ENCODE measurements at places on chromosomes 11 and 22.

DNA sequence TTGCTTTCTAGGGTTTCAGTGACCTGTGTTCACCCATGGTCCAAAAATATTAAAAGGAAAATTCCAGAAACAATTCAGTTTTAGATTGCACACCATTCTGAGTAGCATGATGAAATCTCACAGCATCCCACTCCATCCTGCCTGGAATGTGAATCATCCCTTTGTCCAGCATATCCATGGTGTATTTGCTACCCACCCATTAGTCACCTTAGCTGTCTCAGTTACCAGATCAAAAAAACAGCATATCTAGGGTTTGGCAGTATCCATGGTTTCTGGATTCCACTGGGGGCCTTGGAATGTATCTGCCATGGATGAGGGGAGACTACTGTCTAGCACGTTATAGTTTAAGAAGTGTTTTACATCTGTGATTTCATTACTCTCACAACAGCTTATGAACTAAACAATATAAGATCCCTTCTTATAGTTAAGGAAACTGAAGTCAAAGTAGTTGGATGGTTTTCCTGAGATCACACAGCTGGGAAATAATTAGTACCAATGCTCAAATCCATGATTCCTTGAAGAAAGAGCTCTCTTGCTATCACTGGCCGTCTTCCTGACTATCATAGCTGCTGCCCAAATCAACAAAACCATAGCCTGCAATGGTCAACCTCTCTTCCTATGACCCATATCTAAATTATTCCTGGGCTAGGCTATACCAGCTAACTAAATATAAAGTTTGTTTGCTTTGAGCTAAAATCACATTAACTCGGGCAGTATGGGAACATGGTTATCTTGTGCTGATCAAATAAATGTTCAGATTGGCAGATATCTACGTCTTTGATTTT lies 122.6 kb downstream of the MICAL2 start:
- no peak for DNase-seq

GRCh38 chr11:132773751-132774150 lies 758.5 kb downstream of the OPCML start:
- DNase-seq = no peak

DNA sequence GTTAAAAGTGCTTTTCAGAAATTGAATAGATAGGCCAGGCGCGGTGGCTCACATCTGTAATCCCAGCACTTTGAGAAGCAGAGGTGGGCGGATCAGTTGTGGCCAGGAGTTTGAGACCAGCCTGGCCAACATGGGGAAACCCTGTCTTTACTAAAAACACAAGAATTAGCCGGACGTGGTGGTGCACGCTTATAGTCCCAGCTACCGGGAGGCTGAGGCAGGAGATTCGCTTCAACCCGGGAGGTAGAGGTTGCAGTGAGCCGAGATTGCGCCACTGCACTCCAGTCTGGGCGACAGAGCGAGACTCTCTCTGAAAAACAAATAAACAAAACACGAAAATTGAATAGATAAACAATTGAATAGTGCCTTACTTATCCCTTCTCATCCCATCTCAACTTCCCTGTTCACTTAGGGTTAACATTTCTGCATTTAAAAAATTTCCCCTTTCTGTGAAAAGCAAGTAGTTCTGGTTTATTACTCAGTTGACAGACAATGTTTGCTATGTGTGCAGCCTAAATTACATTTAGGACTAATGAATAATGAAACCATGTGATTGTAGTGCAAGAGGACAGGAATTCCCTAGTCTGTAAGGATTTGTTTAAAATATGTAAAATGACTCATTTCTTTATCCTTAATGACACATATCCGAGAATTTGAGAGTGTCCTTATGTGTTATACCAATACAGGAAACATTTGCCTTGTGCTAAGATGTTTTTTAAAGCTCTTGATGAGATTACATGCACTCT lies 6.0 kb downstream of the RNF169 start:
- no peak for DNase-seq

DNA sequence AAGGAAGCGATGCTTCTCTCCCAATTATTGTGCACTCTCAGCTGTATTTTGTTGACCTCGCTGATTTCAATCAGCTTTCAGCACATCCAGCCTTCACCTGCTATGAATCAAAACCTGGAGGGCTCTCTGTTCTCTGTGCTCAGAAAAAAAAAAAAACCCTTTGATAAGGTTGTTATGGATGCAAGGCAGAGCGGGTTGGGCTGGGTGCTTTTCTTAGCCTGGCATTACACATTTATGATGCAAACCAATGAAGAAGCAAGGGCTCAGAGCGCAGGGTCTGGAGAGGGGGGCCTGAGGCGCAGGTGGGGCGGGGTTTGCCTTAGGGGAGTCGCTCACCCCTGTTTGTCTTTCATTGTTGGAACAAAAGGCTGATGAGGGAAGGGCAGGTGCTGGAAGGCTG lies 86.0 kb upstream of the CADM1 start:
- no peak for DNase-seq

- no peak for DNase-seq
These were observed 28.4 kb downstream of the TAB1 start for GRCh38 chr22:39427751-39428596.

- no peak for DNase-seq
These were observed 87.3 kb upstream of the MYO18B start for GRCh38 chr22:25654676-25655075.

DNA sequence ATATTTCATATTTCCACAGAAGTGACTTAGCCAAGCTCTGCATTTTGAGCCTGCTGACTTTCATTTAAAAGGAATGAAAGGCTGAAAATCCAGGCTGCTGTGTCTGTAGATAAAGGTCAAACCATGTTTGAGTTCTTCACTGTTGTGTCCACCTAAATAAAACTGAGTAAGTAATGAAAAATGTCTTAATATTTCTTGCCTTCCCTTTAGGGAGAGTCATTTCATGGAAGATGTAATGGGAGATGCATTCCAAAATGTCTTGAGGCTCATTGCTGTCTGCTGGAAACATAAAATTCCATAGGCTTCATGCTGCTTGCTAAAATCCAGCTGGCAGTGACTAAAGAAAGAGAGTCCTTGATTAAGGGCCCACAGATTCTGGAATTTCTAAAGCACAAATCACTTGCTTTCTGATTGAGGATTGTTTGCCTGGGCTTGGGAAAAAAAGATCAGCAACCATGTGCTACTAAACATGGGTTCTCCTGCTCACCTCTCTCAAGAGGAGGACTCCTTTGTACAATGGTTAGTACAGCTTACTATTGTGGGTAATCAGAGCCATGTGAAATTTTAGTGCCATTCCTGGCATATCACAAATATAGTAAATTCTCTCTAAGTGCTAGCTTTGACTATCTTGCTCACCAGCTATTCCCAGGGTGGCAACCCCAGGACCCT lies 56.9 kb downstream of the PANX1 start:
- no peak for DNase-seq

DNA sequence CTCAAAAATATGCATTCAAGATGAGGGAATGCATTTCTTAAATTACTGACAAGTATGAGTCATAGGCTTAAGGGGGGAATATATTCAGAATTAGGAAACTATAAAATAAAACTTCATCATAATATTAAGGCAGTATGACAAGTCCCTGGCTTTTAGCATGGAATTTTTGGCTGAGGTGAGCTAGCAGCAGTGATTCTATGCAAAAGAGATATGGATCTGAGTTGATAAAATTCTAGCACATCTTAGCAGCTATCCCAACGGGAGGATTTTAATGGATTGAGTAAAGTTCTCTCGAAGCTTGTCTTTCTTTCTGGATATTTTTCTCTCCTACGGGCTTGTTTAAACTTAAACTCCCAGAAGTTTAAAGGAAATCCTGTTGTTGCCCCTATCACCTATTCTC lies 1.2 kb downstream of the OR51Q1 start:
- no peak for DNase-seq

- no peak for DNase-seq
These were observed 56.1 kb upstream of the PTPRJ start for GRCh38 chr11:47924184-47924691.

DNA sequence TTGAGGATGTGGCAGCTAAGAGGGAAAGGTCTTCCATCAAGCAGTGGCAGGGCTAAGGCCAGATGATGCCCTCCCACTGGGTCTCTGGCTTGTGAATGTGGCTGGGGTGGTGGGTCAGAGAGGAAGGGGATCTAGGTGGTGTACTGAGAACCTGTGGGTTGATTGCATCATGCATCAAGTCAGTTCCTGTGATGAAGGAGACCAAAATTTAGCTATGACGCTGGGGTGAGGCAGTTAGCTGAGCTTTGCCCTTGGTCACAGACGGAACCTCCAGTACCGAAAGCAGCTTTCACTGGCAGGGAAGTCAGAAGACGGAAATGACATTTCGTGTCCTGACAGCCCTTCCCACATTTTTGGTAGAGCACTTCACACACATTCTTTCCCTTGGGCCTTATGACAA lies 20.7 kb downstream of the ATG16L2 start:
- no peak for DNase-seq

DNA sequence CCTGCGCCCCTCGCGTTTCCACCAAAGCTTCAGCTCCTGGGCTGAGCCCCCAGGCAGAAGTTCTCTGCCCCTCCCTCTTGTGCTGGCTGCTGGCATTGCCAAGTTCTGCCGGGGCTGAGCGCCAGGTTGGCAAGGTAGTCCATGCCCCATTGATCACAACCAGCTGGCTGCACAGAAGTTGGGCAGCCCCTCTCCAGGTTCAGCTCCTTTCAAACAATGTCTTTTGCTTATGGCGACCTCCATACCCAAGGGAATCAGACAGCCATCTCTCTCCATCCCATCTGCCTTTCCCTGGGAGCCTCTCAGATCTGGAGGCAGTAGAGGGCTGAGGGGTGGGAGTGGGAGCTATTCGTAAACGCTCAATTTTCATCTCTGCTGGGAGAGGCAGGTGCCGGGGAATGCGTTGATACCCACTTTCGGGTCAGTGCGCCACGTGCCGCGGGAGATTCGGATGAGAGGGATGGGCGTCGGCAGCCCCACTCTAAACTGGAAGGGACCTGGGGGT lies 1.5 kb downstream of the ADAMTS8 start:
- DNase-seq = no peak

DNA sequence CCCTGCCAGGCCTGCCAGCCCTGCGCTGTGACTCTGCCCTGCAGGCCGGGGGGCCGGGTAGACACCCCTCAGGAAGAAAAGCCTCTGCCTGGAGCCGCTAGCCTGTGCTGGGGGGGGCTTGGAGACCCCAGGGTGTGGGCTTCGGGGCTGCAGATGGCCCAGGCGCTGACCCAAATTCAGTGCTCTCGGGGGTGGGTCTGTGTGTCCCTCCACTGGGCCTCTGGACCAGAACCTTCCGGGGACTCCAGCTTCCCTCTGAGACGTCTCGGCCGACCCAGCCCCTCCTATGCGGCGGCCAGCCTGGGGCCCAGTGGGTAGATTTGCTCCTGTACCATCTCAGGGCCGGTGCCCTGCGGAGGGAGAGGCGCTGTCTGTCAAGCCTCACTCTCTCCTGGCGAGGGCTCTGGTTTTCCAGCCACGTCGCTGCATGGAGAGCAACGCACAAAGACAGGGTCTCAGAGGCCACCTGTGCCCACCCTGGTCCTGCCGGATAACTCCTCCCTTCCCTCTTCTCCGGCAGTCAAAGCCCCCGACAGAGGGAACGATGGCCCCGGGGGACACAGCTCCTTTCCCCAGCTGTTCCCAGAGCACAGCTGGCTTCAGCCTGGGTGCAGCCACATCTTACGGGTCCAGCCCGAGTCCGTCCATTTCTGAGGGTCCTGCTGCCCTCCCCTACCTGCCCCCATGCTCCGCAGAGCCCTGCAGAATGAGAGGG lies 40.1 kb upstream of the TOLLIP start:
- DNase-seq = no peak

DNA sequence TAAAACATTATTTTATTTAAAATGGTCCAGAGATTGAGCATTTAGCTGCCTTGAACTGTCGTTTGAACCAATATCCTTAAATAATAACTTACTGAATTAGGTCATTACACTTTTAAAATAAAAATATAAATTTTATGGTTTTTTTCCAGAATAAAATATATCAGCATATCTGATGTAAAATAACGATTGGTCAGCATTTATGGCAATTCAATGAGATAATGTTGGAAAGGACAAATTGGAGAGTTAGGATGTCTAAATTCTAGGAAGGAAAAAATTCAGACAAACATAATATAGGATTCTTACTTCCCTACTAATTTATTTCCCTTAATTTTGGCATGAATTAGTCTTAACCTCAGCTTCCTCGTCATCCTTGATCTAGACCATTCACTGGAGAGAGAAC lies 113.4 kb downstream of the GRIA4 start:
- DNase-seq = no peak

DNA sequence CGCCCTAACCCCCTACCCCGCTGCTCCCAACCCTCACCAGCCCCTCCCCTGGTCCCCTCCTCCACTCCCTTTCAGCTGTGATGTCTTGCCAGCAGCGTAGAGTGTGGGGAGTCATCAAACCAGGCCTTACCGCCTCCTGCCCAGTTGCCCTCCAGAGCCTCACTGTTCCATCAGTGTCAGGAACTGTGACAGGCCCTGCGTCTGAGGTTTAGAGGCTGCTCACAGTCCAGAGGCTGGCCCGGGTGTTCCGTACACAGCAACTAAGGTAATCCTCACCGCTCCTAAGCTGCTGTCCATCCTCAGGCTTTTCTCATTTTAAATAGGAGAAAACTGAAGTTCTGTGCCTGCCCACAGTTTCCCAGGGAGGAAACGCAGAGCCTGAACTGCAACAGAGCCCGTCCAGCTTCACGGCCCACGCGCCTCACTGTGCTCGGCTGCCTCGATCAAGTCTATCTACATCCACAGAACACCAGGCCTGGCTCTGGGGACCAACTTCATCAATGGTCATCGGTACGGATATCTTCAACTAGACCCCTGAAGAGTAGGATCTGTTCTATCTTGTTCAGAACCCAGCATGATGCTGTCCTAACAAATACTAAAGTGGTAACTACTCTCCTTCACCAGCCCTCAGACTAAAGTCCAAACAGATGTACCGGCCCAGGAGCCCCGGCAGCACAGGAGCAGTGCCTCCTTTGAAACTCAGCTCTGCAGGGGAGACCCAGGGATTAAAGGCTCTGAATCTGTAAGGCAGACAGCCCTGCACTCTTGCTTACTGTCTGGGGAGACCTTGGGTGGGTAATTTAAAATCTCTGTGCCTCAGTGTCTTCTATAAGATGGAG lies 10.3 kb downstream of the VPS37C start:
- DNase-seq = no peak

DNA sequence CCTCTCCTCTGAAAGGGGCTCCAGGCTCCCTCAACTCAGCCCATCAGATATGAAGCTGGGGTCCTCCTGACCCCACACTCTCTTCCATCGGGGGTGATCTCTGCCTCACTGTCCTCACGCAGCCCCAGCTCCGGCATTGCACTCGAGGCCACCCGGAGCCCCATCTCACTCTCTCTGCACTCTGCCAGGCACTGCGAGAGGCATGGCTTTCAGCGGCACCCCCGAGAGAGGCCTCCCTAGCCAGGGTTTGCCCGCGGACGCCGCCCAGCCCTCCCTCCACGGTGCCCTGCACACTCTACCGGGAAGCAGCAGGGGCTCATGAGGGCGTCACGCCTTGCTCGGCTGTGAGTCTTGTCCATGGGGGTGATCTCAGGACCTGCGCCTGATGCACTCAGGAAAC lies 436.2 kb downstream of the BRD1 start:
- DNase-seq = no peak

DNA sequence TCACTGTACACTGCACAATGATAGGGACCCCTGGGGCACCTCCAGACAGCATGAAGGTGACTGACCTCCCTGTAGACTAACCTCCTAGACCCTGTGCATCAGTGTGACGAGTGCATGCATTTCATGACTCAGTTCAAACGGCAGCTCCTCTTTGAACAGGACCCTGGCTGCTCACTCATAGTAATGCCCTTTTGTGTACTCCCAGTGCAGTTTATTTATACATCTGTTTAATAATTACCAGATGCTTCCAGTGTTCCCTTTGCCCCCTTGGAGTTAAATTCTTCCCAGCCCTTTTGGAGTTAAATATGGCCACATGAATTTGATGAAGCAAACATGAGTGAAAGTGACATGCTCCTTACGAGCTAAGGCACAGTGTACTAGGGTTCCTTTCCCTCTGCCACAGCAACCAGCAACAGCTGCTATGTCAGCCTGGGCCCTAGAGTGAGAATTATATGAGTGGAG lies 72.4 kb downstream of the PANX1 start:
- no peak for DNase-seq

Data from esophagus squamous epithelium (tissue), 5 donors.